ENCODE measurements at places on chromosomes 3 and 15.

- no peak for DNase-seq
These were observed 188.1 kb downstream of the MINAR1 start for GRCh38 chr15:79620112-79620857.

DNA sequence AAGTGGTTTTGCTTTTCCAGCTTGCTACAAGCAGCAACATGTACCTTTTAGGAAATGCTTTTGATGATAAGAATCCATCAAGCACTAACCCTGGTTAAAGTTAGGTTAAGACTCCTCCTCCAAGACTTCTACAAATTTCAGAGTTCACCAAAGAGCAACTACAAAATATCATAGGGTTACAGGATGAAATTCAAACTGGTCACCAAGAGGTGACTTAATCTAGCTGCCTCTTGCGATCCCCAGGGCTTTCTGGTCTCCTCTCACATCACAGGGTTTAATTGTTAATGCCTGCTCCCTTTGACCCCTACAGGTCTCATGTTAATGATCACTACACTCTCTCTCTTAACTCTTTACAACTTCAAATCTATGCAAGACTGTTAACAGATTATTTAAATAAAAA is 66.5 kb downstream of the DPH6 start:
- no peak for DNase-seq

GRCh38 chr15:64877435-64877834 is 34.3 kb upstream of the ANKDD1A start:
- DNase-seq, result no peak

DNA sequence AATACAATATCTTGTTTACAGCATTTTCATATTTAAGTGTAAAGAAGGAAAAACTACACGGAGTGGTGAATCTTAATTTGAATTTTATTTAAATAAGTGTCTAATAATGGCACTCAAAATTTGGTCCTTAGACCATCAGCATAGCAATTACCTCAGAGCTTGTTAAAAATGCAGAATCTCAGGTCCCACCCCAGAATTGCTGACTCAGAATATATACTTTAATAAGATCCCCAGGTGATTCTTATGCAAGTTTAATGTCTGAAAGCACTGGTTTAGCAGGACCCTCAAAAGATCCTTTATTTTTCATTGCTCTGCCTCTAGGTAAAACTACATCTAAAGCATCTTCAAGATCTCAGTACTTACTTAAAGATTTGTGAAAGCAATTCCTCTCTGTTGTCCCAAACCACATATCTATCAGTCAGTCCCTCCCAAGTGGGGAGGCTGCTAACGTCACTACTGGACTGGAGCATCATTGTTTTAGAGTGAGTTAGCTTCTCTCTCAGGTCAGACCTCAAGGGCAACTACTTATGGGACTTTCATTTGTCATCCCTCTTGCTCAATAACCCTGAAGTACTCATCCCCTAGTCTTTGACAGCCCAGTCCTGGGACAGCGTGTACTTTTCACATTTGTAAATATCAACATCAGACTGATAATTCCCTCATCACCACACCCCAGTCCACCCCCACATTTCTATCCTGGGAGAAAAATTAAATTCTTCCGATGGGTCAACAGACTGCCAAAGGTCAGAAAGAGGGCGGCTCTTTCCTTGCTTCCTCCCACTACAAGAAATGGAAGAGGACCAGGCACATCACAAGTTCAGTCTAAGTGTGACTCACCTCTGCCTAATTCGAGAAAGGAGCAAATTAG is 76.7 kb downstream of the CBLB start:
- peak; percentile 94 for DNase-seq

DNA sequence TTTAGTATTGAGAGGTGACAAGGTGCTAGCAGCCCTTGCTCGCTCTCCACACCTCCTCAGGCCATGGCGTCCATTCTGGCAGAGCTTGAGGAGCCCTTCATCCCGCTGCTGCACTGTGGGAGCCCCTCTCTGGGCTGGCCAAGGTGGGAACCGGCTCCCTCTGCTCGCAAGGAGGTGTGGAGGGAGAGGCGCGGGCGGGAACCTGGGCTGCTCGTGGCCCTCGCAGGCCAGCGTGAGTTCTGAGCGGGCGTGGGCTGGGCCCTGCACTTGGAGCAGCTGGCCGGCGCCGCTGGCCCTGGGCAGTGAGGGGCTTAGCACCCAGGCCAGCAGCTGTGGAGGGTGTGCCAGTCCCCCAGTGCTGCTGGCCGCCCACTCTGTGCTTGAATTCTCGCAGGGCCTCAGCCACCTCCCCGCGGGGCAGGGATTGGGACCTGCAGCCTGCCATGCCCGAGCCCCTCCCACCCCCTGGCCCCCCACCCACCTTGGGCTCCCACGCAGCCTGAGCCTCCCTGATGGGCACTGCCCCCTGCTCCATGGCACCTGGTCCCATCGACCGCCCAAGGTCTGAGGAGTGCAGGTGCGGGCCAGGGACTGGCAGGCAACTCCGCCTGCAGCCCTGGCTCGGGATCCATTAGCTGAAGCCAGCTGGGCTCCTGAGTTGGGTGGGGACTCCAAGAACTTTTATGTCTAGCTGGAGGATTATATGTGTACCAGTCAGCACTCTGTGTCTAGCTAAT is 785.2 kb downstream of the DIPK2A start:
- no peak for DNase-seq

- DNase-seq, result peak; percentile 69
These were observed 34.8 kb downstream of the EIF4E3 start for GRCh38 chr3:71690341-71690841.

DNA sequence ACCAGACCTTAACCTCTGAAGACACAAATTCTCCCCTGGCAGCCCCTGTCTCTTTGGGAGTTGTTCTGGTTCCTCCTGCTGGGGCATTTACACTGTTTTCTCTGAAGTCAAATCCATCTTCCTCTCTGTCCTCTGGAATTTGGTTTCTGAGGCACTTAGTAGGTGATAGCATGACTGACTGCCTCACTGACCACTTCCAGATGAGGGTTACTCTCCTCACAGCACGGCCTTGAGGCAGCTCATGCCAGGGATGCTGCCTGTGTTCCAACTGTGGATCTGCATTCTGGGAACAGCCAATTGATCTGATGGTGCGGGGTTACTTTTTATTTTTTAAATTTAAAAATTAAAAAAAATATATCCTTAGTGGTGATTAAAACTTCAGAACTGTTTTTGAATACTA is 140.9 kb upstream of the ROPN1 start:
- DNase-seq, result no peak

DNA sequence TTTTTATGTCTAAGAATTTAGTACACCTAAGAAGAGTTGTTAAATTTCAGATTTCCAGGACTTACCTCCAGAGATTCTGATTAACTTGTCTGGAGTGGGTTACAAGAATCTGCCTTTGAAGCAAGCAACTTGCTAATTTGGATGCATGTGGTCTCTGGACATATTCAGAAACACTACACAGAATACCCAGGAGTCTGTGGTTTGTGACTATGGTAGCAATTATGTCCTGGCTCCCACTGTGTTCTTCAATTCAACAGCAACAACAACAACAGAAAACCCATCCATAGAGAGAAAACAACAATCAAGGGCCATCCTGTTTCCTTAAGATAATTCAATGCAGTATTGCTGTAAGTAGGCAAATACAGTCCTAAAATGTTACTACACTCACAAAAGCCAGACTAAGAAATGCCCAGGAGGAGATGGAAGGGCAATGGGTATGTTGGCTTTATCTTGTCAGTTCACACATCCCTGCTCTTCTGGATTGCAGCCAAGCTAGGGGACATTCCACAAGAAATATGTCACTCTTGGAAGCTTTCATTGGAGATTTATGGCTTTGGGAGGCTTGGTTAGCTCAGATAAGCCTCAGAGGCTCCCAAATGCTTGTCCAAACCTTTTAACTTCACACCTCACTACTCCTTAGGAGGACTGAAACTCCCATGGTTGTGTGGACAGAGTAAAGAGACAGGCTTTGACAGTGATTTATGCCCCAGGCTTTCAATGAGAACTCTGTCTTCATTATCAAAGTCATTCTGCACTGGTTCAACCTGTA is 99.4 kb upstream of the MRPL3 start:
- no peak for DNase-seq

DNA sequence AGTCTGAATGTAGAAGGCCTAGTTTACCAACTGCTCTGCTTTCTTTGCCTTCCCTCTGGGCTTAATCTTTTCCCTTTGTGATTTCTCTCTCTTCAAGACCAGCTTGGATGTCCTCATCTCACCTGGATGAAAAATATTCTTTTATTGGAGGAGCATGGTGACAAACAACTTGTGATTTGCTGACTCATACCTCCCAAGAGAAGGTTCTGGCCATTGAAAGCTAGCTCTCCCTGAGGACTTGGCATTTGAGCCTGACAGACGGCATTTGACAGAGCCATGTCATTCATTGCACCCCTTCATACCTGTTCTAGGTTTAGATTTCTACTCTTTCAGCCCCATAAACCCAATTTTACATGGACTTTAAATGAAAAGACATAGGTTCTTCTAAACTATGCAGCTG is 33.3 kb downstream of the ATG7 start:
- no peak for DNase-seq

DNA sequence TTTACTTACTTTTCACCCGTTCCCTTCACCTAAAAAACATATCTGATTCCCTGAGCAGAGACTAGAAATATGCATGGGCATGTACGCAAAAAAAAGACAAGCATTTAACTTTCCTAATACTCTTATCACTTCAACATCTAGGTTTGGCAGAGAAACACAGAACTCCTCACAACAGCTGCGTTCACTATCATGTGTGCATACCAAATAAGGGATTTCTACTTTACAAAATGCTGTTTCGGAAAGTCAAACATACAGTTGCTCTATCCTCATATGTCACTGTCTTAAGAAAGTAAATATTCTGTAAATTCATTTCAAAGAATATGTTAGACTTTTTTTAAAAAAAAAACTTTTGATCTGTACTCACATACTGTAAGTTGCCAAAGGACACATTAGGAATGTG is 65.1 kb upstream of the CBLB start:
- peak; percentile 51 for DNase-seq

- DNase-seq, result no peak
These were observed 324.0 kb downstream of the TBL1XR1 start for GRCh38 chr3:176873261-176873660.

DNA sequence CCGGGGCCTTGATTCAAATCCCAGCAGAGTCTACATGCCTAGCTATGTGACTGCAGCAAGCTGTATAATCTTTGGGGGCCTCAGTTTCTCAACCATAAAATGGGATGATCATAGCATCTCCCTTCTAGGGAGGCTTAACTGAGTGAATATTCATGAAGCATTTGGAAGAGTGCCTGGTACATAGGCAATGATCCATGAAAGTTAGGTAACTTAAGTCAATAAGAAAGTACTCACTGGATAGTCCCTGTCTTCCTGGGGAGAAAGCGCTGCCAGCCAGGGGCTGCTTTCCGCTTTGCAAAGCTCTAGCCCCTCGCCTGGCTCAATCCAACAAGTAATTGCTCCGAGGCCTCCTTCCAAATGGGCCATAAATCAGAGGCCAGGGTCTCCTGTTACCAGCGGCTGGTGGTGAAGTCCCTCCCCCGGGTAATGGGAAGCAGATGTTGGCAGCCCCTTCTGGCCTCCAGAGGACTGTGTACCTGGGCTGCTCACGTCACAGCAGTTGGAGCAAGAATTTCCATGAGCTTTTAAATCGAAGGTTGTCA is 521.9 kb upstream of the PROK2 start:
- DNase-seq, result peak; percentile 24

All from fibroblast of the aortic adventitia (primary cell).